CD4-positive, alpha-beta memory T cell (primary cell): ENCODE measurements at places on chromosomes 7 and 10.

GRCh38 chr7:132117636-132118035, 458.6 kb downstream of the PLXNA4 start:
- no peak for DNase-seq

- no peak for DNase-seq
Observed at GRCh38 chr7:74454925-74455288, 1.2 kb downstream of the GTF2IRD1 start.

- DNase-seq = no peak
Observed at GRCh38 chr10:69179089-69179742, 818 bp upstream of the SUPV3L1 start.

DNA sequence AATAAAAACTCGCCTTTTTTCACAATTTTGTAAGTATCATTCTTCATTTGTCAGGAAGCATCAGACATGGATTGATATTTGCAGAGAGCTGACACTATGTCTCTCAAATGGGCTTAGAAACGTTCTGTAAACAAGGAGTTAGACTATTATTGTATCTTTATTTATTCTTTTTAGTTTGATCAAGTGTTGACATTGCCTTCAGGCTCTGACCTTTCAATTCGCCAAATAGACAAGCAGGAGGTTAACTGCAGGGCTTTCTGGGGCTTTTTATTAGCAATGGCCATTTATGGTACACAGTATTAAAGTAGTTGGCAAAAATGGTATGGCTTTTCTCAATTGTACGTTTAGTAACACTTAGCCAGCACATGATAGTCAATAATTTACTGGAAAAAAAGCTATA, 221.7 kb downstream of the ZWINT start:
- no peak for DNase-seq

GRCh38 chr7:23055582-23056178, 41.8 kb upstream of the HYCC1 start:
- DNase-seq = peak; percentile 66

- DNase-seq = no peak
Observed at GRCh38 chr7:12481722-12482121, 78.1 kb upstream of the VWDE start.

GRCh38 chr7:2446676-2447075, 29.5 kb downstream of the GRIFIN start:
- no peak for DNase-seq

GRCh38 chr7:22823142-22823497, 471 bp upstream of the TOMM7 start:
- DNase-seq = no peak

- DNase-seq = no peak
Observed at GRCh38 chr10:90007226-90007625, 305.8 kb downstream of the KIF20B start.

DNA sequence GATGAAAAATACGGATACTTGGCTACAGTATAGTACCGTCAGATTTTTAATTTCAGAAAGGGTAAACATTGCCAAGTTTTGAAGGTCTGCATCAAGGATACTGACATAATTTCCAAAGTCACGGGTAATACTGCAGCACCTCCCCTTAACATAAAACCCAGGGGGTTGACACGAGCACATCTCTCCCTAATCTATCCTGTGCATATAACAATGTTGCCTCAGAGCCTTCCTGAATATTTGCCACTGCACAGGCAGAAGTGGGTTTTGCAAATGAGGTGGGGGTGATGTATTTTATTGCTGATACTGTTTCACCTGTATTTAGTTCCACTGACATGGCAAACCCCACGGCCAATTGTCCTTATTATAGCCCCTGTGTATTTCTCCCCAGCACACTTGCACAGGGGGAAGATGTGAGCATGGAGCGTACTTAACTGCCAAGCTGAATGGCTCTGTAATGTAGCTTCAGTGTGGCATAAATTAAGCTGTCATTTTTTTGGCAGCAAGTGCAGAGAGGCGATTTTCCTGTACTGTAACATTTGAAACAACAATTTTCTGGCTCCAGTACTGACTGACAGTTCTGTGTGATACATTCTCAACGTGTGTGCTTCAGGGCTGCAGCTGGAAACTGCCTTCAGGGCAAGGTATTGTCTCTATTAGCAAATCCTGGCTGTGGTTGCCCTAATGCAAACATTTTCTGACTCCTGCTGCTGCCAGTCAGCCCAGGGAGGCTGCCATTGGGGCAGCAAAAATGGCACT, 299.6 kb upstream of the SP4 start:
- DNase-seq = no peak

- no peak for DNase-seq
Observed at GRCh38 chr7:108659261-108659660, 89.6 kb downstream of the DNAJB9 start.

DNA sequence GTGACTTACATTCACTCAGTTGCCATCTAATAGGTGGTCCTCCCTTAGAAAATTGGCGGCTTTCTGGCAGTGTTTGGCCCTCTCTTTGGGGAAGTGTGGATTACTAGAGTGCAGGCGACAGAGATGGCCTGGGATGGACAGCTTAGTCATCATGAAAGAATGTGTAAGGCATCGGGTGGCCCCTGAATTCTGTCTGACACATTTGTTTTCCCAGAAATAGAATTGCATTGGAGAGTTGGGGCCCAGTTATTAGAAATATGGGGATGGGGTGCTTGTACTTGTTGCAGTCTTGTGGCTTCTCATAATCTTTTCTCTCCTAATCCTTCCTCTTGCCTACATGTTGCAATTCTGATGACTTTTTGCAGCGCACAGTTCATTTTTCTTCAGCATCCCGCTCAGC, 13.8 kb downstream of the TCF7L2 start:
- DNase-seq = no peak

DNA sequence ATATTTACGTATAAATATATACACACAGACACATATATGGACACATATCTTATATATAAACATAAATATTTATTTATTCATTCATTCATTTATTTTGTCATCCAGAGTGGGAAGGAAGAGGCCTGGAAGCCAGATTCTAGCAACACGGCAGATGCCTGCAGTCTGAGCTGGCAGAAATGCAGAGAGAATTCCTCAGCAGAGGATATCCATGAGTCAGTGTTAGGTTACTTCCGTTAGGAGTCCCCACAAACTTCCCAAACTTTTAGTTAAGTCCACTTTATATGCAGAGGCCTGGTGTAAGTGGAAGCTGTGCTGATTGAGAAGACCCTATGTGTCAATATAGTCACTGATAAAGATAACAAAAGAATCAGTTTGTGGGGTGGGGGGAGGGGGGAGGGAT, 89.6 kb downstream of the PPP1R17 start:
- DNase-seq = no peak

DNA sequence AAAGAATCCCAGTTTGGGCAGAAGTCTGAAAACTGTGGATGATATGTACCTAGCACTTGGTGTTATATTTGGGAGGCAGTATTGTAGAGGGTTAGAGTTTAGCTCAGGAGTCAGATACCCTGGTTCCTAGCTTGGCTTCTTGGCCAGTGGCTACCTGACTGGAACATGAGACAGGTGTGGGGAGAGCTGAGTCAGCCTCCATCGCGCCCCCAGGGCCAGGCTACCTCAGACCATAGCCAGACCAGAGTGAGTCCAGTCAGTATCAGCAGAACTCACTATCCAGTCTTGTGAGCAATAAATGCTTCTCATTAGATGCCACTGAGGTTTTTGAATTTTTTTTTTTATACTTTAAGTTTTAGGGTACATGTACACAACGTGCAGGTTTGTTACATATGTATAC, 26.0 kb downstream of the CYP3A5 start:
- no peak for DNase-seq

DNA sequence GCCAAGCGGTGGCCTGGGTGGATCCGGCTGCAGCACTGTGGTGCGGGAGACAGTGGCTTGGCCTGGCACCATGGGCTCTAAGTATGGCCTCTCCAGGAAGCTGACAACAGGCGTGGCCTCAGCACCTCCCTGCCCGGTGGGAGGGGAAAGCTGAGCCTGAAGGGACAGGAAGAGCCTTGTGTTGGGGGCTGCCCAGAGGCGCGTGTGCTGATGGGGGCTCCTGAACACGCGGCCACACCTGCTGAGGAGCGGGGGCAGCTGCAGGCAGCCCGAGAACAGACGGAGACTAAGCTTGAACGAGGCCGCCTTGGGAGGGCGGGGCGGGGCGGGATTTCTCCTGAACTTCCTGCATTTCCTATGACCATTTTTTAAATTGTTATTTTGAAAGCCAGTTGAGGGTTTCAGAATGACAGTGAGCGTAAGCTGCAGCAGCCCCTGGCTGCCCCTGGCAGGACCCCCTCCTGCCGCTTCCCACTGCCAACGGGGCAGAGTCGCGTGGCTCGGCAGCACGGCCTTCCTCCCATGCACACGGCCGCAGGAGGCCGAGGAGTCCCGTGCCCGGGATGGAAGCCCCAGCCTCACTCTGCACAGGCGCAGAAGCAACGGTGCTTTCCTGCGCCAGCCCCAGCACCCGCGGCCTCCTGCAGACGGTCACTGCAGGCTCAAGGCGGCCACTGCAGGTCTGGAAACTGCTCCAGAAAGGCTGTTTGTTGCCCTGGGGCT, 43.2 kb downstream of the DPYSL4 start:
- DNase-seq = no peak
